ENCODE measurements at places on chromosomes 1 and 21.

DNA sequence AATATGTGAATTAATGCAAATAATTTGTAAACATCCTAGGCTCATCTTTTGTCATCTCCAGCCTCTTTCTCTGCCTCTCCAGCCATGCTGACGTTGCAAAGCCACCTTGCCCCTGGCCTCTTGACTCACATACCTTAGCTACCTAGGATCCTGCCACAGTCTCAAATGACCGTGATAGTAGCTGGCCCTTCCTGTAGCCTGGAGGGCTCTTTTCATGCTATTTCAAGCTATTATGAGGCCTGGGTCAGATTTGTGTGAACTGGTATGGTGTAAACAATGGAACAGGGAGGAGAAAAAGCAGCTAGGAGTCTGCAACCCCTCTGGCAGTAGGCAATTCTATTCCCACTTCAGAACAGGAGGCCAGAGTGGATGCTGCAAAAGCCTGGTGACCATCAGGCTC lies 337.7 kb downstream of the DISC1 start:
- DNase-seq, result no peak

DNA sequence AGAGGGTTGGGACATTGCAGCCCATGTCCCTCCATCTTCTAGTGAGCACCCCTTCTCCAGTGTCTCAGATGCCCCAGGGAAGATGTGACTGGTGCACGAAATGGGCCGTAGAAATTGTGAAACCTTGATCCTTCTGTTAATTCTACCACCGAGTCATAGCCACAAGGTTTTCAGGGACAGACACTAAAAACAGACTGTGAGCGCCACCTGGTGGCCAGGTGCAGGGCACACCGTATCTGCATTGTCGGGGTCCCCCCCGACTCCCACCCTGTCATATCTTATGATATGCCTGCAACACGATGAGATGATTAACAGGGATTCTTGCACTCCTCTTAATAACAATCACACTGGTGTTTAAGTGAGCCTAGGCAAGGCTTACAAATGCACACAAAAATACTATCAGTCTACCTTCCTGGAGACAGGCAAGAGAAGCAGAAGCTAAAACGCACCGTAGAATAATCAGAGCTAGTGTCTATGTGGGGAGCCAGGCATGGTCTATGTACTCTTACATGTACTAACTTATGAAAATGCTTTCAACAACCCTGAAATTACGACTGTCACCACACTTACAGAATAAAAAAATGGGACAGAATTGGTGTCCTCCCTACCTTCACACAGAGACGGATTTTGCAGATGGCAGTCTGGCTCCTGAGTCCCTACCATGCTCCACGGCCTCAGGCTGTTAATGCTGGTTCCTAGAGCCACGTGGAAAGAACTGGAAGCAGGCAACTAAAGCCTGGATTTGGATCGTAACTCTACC lies 57.9 kb downstream of the FHAD1 start:
- DNase-seq, result no peak

GRCh38 chr1:19219451-19219850 lies 9.4 kb upstream of the UBR4 start:
- no peak for DNase-seq

DNA sequence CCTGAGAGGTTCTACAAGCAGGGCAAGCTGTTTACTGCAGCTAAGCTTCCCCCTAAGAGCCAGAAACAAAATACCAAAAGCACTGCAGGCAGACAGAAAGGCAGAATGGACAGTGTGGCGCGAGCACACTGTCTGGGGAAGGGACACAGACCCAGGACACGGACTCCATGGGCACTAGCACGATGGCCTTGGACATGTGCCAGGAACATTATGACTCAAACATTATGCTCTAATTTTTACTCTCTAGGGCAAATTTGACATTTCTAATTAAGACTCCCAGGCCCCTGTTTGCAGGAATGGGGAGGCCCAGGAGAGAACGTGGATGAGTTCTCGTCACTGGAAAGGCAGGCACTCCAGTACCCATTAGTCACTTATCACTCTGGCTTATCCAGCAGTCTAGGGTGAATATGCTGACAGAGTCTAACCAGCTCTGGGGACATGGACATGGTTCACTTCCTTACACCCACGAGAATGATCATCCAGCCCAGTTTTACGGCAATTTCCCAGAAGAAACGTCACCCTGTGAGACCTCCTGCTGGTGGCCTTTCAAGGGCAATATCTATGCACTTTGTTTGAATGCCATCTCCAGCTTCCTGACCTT lies 45.1 kb downstream of the CAPN8 start:
- no peak for DNase-seq

DNA sequence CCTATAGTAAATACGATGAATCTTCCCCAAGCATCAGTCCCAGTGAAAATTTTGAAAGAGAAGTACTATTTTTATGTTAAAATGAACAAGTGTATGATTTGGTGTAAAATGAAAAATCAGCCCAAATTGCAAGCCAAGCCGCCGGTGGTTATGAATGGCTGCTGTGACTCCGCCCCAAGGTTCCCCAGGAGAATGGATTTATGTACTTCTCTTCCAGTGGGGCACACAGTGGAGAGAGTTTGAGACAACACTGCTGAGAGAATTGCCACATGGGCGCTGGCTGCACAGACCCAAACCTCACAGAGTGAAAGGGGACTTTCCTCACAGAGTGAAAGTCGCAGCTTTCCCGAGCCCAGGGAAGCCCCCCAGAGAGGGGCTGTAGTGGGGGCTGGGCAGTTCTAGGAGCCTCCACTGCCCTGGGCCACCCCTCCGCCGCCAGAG lies 24.0 kb downstream of the CDK18 start:
- DNase-seq, result no peak

DNA sequence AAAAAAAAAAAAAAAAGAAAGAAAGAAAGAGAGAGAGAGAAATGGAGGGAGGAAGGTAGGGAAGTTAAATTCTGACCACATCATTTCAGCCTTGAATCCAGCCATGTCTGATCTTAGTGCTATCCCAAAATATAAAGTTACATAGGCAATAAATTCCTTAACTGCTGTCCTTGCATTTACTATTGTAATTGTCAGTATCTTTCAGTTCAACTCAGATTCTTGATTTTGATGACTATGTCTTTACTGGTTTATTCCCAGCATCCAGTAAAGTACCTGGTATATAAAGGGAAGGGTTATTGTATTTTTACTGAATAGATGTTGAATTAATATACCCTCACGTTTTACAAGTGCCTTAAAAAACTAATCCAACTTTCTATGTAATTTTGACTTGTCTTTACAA lies 8.9 kb upstream of the COP1 start:
- no peak for DNase-seq

- no peak for DNase-seq
Observed at GRCh38 chr1:178077917-178078316, 16.0 kb upstream of the RASAL2 start.

DNA sequence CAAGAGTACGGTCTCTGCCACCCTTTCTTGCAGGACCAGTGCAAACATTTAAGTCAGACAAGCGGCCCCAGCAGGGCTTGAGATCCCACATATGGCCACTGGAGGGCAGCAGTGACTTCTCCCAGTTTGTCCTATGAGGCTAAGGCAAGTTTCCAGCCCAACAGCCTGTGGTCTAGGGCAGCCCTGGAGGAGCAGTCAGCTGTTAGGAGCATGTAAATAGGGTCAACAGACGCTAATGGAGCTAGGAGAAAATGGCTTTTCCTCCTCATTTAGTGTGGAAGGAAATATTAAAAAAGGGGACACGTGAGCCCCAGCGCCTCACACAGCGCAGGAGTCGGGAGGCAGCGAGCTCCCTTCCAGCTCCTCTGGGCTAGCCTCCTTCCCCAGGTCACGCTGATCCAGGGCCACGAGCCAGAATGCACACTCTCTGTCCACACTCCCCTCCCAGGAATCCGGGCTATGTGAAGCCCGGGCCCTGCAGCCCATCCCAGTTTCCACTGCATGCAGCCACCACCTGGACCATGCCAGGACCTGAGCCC lies 95.6 kb downstream of the LAMC2 start:
- peak; percentile 76 for DNase-seq

- DNase-seq, result no peak
Observed at GRCh38 chr1:204134103-204134502, 17.7 kb downstream of the ETNK2 start.

DNA sequence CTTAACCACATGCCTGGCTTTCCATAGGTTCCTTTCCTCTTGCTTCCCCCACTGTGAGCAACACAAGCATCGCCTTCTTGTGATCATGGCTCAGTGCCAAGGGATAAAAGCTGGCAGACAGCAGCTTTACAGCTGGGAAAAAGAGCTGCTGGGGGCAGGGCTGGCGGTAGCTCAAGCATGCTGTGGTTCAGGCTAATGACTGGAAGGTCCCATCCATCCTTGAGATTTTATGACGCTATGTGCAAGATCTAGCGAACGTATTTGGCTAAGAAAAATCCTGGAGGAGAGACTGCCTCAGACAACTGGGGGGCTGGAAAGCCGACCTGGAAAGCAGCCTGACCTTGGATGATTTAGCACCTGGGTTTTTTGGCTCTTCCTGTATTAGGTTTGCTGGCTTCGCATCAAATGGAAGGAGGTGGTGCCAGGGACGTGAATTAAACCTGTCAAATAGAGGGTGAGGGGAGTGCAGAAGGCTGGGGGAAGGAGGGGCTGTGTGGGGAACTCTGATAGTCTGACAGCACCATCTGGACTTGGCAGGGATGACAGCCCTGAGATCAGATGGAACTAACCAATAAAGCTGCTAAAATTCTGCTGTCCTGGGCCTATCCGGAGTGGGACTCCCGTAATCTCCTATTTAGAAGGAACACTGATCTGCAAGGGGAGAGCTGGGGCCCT lies 34.8 kb downstream of the ZMYND12 start:
- DNase-seq, result no peak

- no peak for DNase-seq
Observed at GRCh38 chr1:200891774-200892157, 2.9 kb upstream of the INAVA start.

- DNase-seq, result no peak
Observed at GRCh38 chr1:218211241-218211640, 73.9 kb upstream of the RRP15 start.

DNA sequence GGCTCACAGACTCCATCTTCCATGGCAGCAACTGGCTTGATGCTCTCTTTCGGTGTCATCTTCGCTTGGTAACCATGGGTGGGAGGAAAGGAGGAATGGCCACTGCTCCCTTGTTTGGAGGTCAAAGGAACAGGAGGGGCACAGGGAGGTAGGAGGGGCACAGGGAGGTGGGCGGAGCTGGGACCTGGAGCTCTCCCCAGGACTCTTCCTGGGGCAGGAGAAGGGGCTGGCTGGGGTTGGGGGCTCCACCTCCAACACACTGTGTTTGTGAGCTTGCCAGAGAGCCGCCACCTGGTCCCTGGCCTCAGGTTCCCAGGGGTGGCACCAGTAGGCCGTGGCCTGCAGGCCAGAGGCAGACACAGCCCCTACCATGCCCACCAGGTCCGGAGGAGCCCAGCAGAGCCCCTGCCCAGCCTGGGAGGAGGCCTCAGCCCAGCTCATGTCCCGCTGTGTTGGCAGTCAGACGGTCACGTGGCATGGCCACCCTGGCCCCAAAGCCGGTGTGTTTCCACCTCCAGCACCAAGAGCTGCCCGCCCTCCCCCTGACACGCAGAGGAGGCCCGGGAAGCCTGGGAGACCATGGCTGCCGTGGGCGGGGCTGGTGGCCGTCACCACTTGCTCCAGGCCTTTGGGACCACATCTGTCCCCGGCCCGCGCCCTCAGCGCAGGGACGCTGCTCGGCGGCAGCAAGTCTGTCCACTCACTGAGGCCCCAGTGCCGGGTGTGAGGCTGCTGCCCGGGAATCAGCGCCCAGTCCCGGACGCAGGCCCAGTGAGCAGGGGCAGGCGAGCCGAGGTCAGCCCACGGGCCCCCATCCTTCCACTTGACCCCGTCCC lies 73.9 kb downstream of the MORN1 start:
- DNase-seq, result no peak

- no peak for DNase-seq
Observed at GRCh38 chr1:30662291-30662840, 61.0 kb downstream of the MATN1 start.

DNA sequence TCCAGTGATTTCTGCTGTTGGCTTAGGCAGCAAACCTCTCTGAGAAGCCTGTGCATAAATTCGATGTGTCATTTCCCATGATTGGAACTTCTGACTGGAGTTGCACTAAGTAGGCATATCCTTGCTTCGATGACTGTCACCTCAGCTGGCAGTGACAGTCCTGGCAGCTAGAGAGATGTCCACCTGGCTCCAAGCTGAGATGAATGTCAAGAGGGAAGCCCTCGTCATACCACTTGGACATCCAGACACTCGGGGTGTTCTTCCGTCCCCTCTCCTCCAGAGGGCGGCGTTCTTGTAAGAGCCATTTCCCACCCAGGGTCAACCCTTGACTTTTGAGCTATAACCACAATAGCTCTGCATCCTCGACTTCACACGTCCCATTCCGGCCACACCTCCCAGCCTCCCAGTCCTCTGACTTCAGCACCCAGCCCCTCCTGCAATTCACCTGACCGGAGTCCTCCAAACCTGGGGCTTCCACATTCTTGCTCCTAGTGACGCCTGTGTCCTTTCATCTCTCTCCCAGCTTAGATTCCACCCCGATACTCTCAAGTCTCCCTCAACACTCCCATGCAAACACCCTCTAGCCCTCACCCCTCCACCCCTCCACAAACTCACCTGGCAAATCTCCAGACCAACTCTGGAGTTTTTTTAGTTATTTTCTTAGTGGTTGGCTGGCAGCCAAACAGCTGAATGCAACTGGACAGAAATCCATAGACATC lies 17.3 kb downstream of the CA6 start:
- no peak for DNase-seq

GRCh38 chr1:238152119-238152518 lies 261.4 kb upstream of the ZP4 start:
- no peak for DNase-seq

DNA sequence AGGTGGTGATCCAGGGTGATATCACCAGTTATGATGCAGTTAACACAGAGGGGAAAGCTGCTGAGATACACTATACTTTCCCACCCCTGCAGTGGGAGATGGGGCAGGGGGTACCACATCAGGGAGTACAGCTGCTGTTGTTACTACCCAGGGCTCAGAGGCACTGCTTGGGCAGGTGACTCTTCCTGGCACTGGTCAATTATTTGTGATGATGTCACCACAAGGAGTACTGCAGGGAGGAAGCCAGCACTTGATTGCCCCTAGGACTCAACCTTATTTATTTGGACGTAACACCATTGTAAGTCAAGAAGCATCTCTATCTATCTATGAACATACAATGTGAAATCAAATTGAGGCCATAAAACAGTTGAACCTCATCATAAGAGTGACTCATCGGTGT lies 10.1 kb downstream of the IFNAR1 start:
- DNase-seq, result no peak

- DNase-seq, result no peak
Observed at GRCh38 chr1:85585799-85586198, 5.2 kb downstream of the CCN1 start.

DNA sequence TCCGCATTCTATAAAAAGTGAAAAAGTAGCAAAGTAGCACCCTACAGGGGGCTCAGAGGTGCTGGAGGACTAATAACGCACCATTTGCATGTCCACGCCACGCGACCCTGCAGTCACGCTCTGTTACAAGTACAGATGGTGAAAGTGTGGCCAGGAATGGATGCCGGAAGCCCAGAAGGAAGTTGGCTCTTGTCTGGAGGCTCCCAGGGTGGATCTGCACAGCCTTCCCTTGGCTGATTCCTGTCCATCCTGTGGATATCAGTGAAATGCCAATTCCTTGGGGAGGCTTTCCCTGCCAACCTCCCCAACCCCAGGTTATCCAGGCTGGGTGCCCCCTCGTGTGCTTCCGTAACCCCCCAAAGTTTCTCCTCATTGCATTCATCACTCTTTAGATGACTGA lies 396.8 kb downstream of the KIF26B start:
- DNase-seq, result no peak

GRCh38 chr1:230262867-230263567 lies 163.1 kb downstream of the PGBD5 start:
- no peak for DNase-seq
